ENCODE measurements at places on chromosomes 16 and 17.

DNA sequence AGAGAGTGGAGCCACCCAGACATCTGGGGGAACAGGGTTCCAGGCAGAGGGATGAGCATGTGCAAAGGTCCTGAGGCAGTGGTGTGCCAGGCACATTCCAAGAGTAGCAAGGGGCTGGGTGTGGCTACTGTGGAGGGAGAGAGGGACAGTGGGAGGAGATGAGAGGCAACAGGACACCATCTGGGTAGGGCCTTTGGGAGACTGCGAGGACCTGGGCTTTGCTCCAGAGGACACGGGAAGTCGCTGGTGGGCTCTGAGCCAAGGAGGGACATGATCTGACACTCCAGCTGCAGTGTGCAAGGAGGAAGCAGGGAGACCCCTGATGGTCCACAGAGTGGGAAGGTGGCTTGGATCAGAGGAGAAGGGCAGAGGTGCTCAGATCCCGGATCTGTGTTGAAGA, 56.7 kb upstream of the MED9 start:
- H3K27me3 ChIP-seq: no peaks in the 10 kb centered on the region
- H3K4me3 ChIP-seq: no peak overlapping the region
- DNase-seq: no peak
- no peaks in the 10 kb centered on the region for H3K36me3 ChIP-seq
- H3K4me1 ChIP-seq: peaks cover 15% of the 10 kb centered on the region

GRCh38 chr16:78433116-78433515, 333.7 kb downstream of the WWOX start:
- no peak overlapping the region for H3K4me3 ChIP-seq
- no peaks in the 10 kb centered on the region for H3K27me3 ChIP-seq
- DNase-seq: no peak
- H3K36me3 ChIP-seq: no peaks in the 10 kb centered on the region

- no peak overlapping the region for H3K4me3 ChIP-seq
- no peaks in the 10 kb centered on the region for H3K4me1 ChIP-seq
- H3K36me3 ChIP-seq: no peaks in the 10 kb centered on the region
- no peaks in the 10 kb centered on the region for H3K27me3 ChIP-seq
These were observed 88.9 kb downstream of the AATF start for GRCh38 chr17:37037590-37038155.

DNA sequence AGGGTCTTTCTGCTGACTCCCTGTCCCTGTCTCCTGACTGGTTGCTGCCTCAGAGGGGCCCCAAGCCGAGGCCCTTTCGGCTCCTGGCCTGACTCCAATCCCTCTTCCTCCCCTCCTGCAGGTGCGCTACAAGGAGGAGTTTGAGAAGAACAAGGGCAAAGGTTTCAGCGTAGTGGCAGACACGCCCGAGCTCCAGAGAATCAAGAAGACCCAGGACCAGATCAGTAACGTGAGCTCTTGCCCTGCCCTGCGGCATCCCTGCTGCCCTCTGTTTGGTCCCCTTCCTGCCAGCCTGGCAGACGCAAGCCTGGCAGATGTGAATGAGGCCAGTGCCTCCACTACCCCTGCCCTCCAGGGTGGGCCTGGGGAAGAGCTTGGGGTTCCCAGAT, 27.1 kb upstream of the LASP1NB start:
- H3K27ac ChIP-seq: no peak overlapping the region
- peaks cover 48% of the 10 kb centered on the region for H3K4me1 ChIP-seq
- peaks cover 23% of the 10 kb centered on the region for H3K36me3 ChIP-seq
- H3K27me3 ChIP-seq: no peaks in the 10 kb centered on the region

DNA sequence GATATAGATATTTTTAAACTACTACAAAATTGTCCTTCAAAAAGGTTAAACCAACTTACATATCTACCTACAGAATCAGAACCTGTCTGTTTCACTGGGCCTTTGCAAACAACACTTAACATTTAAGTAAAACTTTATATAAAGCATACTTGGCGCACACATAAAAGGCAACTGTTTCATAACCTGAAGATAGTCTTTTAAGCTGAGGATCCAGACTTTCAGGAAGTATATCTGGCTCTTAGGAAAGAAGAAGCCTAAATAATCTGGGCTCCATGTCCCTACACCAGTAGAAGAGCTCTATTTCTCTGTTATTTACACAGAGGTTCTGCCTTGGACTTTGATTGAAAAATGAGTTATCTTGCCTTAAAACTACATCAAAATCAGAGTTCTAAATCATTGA, 75.9 kb downstream of the TRIM37 start:
- H3K27me3 ChIP-seq: no peaks in the 10 kb centered on the region
- H3K27ac ChIP-seq: no peak overlapping the region
- H3K36me3 ChIP-seq: peaks cover 5% of the 10 kb centered on the region
- H3K4me3 ChIP-seq: no peak overlapping the region

DNA sequence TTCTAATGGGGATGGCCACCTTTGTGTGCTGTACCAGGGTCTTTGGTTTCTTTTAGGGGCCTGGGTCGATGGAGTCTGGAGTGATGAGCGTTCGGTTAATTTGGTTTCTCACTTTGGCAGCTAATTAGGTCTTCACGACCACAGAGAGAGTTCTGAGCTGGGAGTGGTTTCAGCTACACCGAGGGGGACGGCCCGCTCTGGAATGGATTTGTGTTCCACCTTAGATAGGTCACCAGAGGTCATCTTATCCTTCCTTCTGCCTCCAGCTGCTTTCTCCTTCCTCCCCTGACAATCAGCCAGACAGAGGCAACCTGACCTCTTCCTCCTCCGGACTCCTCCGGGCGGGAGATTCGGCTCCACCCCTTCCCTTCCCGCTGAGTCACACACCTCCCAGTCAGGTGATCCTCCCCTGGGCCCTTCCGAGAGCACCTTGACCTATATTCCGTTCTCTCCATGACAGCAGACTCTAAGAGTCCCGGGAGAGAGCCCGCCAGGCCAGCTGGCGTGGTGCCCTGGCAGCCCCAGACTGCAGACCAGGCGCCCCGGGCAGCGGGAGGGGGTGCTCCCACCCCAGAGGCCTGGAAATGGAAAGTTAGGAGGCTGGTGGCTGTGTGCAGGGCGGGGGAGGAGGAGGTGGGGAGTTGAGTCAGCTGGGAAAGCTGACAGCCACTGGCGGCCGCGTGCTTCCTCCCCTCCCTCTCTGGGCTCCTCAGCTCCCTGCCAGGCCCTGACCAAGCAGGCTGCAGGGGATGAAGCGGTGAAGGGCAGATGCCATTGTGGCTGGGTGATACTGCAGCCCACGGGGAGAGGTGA, 44.7 kb downstream of the CHD9 start:
- no peaks in the 10 kb centered on the region for H3K27me3 ChIP-seq
- H3K4me1 ChIP-seq: peaks cover 32% of the 10 kb centered on the region
- DNase-seq: peak; percentile 94
- peak overlapping the region; percentile 53 for H3K4me3 ChIP-seq
- H3K36me3 ChIP-seq: no peaks in the 10 kb centered on the region

GRCh38 chr17:48629411-48629759, 3.2 kb upstream of the HOXB9 start:
- DNase-seq: no peak
- no peaks in the 10 kb centered on the region for H3K36me3 ChIP-seq
- peaks cover 14% of the 10 kb centered on the region for H3K4me1 ChIP-seq
- H3K27me3 ChIP-seq: peaks cover 97% of the 10 kb centered on the region
- H3K4me3 ChIP-seq: no peak overlapping the region

GRCh38 chr17:17742688-17743390, 61.6 kb downstream of the RAI1 start:
- H3K36me3 ChIP-seq: no peaks in the 10 kb centered on the region
- peaks cover 57% of the 10 kb centered on the region for H3K4me1 ChIP-seq
- H3K4me3 ChIP-seq: no peak overlapping the region
- DNase-seq: no peak
- H3K27me3 ChIP-seq: no peaks in the 10 kb centered on the region
- no peak overlapping the region for H3K27ac ChIP-seq

DNA sequence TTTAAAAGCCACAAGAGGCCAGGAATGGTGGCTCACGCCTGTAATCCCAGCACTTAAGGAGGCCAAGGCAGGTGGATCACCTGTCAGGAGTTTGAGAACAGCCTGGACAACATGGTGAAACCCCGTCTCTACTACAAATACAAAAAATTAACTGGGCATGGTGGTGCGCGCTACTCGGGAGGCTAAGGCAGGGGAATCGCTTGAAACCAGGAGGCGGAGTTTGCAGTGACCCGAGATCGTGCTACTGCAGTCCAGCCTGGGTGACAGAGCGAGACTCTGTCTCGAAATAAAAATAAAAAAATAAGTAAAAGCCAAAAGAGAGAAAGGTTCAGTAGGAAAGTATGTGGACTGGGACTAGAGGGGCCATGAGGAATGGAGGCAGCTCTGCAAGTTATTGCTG, 13.1 kb upstream of the ITGAL start:
- no peaks in the 10 kb centered on the region for H3K36me3 ChIP-seq
- H3K4me1 ChIP-seq: no peaks in the 10 kb centered on the region
- H3K27ac ChIP-seq: no peak overlapping the region
- H3K4me3 ChIP-seq: no peak overlapping the region

- H3K27ac ChIP-seq: no peak overlapping the region
- no peaks in the 10 kb centered on the region for H3K27me3 ChIP-seq
These were observed 2.8 kb downstream of the SOCS7 start for GRCh38 chr17:38354466-38354865.

DNA sequence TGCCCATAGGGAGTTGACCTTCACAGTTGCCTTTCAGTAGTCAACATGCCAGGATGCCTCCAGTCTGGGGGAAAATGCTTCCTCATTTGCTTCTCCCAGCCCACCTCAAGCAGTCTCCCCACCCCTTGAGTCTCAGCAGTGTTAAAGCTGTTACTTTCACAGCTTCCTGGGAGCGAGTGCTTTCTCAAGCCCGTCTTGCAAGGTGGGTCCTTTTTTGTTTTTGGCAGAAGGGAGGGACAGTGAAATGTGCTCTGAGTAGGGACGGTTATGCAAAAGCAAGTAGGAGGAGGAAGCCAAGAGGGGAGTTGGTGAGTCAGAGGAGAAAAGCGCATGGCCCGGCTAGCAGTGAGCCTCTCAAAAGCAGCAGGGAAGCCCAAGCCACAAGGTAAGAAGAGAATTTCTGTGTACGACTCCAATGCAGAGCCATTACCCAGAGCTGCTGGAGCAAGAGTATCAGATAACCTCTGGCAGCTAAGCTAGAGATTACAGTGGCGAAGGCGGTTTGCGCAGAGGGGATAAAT, at the start of gene CHST4:
Gene CHST4, plus strand, starts transcription at position 316 of the 521 bp plus-strand sequence. CDS start 10,252 bp downstream, outside the sequence.
- no peaks in the 10 kb centered on the region for H3K36me3 ChIP-seq
- no peak within 1 kb of the TSS for H3K4me3 ChIP-seq
- peaks cover 6% of the 10 kb centered on the region for H3K4me1 ChIP-seq

GRCh38 chr17:43733956-43734355, 24.6 kb downstream of the SOST start:
- no peak for DNase-seq
- no peaks in the 10 kb centered on the region for H3K36me3 ChIP-seq
- H3K27ac ChIP-seq: peak overlapping the region; percentile 24
- no peak overlapping the region for H3K4me3 ChIP-seq
- peaks cover 26% of the 10 kb centered on the region for H3K4me1 ChIP-seq
- H3K27me3 ChIP-seq: no peaks in the 10 kb centered on the region

GRCh38 chr16:66959704-66960161, 1.3 kb upstream of the CES3 start:
- no peaks in the 10 kb centered on the region for H3K4me1 ChIP-seq
- peaks cover 11% of the 10 kb centered on the region for H3K27me3 ChIP-seq
- no peak for DNase-seq

DNA sequence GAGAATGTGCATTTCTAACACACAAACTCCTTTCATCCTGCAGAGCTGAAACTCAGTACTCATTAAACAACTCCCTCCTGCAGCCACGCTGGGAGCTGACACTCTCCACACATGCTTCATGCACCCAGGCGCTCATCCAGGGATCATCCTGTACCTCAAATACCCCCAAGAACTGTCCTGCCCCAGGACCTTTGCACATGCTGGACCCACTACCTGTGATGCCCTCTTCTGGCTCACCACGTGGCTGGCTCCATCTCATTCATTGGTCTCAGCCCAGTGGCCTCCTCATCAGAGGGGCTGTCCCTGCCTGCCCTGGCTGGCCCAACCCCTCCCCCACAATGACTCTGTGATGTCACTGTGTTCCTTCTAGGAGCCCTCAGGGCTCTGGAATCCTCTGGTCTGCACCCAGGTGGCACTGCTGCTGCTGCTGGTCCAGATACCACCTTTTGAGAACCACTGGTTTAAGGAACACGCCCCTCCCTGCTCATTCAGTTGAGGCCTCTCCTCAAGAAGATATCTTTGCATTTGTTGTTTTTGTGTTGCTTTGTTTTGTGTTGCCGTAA, 160.9 kb upstream of the FOXF1 start:
- DNase-seq: no peak
- no peak overlapping the region for H3K27ac ChIP-seq
- peaks cover 13% of the 10 kb centered on the region for H3K4me1 ChIP-seq
- no peaks in the 10 kb centered on the region for H3K36me3 ChIP-seq
- peaks cover 14% of the 10 kb centered on the region for H3K27me3 ChIP-seq

DNA sequence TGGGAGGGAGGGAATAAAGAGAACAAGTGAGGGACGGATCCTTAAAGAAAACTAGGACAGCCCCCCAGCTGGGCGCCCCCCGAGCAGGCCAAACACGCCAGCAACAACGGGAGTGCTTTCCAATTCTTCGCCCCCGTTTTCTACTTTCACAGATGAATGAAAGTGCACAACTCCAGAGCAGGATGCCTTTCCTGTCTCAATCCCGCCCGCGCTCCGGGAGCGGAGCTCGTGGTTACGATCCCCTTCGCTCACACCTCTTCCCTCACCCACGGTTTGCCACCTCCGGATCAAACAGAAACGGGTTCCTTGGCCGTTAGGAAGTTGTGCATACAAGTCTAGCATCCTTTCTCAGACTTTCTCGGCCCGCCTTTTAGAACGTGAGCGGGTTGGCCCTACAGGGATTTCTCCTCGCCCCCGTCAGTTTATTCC, 680 bp downstream of the SKA2 start:
- H3K4me3 ChIP-seq: peak overlapping the region; percentile 90
- H3K27me3 ChIP-seq: no peaks in the 10 kb centered on the region
- H3K27ac ChIP-seq: peak overlapping the region; percentile 92
- peak; percentile 40 for DNase-seq
- peaks cover 26% of the 10 kb centered on the region for H3K4me1 ChIP-seq
- H3K36me3 ChIP-seq: no peaks in the 10 kb centered on the region

- H3K36me3 ChIP-seq: no peaks in the 10 kb centered on the region
- H3K27ac ChIP-seq: peak overlapping the region; percentile 83
- no peak for DNase-seq
- H3K4me3 ChIP-seq: no peak overlapping the region
These were observed 36.0 kb downstream of the SOCS3 start for GRCh38 chr17:78323826-78324390.

- H3K36me3 ChIP-seq: no peaks in the 10 kb centered on the region
- H3K4me3 ChIP-seq: no peak overlapping the region
- H3K27ac ChIP-seq: no peak overlapping the region
- H3K27me3 ChIP-seq: peaks cover 4% of the 10 kb centered on the region
- no peak for DNase-seq
These were observed 95.4 kb downstream of the UTP18 start for GRCh38 chr17:51355441-51356410.

GRCh38 chr16:71626018-71626857, at the start of gene MARVELD3:
TSS of gene MARVELD3 (plus strand) at chr16:71626184. CDS start at chr16:71626230, 46 bp downstream.
- no peak for DNase-seq
- peaks cover 6% of the 10 kb centered on the region for H3K4me1 ChIP-seq
- H3K27ac ChIP-seq: no peak within 1 kb of the TSS
- H3K36me3 ChIP-seq: no peaks in the 10 kb centered on the region
- peak within 1 kb of the TSS; percentile 5 for H3K4me3 ChIP-seq

DNA sequence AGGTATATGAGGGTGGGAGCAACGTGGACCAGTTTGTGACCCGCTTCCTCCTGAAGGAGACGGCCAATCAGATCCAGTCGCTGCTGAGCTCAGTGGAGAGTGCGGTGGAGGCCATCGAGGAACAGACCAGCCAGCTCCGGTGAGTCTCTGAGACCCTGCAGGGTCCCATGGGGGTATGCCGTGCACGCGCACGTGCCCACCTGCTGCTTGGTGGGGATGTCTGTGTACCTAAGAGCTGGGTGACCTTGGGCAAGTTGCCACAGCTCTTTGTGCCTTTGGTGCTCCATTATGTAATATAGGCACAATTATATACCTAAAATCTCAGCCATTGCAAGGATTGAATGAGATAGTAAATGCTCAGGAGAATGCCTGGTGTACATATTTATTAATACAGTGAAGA, 22.4 kb downstream of the NECAB2 start:
- no peaks in the 10 kb centered on the region for H3K36me3 ChIP-seq
- H3K27me3 ChIP-seq: peaks cover 33% of the 10 kb centered on the region
- peaks cover 12% of the 10 kb centered on the region for H3K4me1 ChIP-seq
- DNase-seq: no peak
- H3K4me3 ChIP-seq: no peak overlapping the region

All from astrocyte (in vitro differentiated cells and primary cell).